ENCODE measurements at places on chromosomes 1 and 21.

GRCh38 chr1:111596499-111596898, 23.1 kb upstream of the RAP1A start:
- no peak for DNase-seq

GRCh38 chr1:194279975-194280374, 1093.6 kb upstream of the B3GALT2 start:
- DNase-seq, result no peak

GRCh38 chr1:225691861-225692516, 39.1 kb upstream of the ENAH start:
- no peak for DNase-seq

DNA sequence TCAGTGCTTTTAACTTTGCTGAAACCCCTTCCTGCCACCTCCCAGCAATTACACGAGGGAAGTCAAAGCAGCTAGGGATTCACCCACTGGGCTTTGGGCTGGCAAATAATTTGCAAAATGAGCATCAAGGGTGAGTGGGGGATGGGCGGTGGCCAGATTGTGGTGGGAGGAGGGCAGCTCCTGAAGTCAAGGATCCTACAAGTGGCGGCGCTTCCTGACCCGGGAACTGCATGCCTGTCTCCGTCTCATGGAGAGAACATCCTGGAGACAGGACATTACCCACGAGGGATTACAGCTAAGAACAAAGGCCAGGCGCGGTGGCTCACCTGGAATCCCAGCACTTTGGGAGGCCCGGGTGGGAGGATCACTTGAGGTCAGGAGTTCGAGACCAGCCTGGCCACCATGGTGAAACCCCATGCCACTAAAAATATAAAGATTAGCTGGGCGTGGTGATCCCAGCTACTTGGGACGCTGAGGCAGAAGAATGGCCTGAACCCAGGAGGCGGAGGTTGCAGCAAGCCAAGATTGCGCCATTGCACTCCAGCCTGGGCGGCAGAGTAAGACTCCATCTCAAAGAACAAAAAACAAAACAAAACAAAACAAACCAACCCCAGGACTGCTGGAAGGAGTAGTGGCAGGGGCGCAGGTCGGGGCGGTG, 12.9 kb downstream of the TTC34 start:
- DNase-seq, result no peak

GRCh38 chr1:67382292-67382691, 47.9 kb downstream of the SERBP1 start:
- no peak for DNase-seq

- no peak for DNase-seq
These were observed 39.3 kb downstream of the CRP start for GRCh38 chr1:159675046-159675445.

- no peak for DNase-seq
These were observed 309.7 kb upstream of the LYPLAL1 start for GRCh38 chr1:218863987-218864386.

DNA sequence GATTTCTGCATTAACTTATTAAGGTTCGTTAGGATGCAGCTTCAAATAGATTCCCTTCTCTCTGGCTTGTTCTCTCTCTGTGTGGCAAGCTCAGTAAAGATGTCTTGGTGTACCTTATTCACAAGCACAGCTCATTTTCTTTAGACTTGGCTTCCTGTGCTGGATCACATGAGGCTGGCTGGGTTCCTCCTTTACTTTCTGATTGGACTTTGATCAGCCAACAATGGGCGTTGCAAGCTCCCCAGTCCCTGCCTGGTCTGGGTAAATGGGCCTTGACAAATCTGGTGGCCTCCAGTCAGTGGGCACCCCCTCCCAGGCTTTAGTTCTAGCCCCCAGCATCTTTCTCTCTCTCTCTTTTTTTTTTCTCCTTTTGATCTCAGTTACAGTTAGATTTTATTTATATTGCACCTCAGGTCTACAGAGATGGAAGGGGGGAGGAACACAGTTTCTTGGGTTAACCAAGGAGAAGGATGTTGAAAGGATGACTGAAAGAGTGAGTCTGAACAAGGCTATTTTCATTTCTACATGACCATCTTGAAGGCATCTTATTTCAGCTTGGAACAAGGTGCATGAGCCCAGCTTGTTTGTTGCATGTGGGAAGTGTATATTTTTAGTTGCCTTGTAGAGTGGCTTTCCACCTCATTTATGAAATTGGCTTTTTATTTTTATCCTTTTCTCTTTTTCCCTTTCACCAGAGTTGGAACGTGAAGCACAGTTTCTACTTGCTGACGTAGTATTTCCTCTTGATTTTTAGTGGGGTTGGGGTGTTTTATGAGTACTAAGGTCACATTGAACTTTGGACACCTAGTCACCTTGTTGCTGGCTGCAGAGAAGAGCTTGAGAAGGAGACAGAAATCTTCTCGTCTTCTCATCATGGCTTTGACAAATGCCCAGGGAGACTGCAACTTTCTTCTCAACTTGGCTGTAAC, 77.1 kb downstream of the PBX1 start:
- DNase-seq, result no peak

DNA sequence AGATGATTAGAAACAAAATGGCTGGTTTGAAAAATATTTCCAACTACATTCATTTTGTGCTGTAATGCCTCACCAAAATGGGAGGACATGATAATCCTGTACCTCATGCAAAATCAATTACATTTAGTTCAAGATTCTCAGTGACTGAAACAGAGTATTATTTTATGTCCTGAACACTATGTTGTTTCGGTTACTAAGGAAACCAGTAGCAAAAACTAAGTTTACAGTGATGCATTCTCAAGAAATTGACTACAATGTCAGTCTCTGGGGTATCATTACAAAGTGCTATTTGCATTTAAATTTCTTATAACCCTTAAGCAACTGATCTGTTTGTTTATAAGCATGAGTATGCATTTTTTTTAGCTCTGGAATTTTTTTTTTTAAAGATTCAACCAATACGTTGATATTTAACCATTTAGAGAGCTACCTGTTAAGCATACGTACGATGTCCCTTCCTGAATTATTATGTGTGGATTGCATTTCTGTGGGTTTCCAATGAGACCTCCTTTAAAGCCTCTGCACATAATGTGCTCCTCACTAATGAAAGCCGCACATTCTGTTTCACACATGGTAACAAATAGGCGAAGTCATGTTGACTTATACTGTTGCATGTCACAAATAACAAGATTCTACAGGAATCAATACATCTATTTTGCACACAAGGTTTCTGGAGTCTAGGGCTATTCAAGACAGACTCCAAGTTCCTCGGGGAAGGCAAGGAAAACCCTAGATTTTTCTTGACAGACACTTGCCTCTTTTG, 1035.7 kb downstream of the ADGRL2 start:
- no peak for DNase-seq

DNA sequence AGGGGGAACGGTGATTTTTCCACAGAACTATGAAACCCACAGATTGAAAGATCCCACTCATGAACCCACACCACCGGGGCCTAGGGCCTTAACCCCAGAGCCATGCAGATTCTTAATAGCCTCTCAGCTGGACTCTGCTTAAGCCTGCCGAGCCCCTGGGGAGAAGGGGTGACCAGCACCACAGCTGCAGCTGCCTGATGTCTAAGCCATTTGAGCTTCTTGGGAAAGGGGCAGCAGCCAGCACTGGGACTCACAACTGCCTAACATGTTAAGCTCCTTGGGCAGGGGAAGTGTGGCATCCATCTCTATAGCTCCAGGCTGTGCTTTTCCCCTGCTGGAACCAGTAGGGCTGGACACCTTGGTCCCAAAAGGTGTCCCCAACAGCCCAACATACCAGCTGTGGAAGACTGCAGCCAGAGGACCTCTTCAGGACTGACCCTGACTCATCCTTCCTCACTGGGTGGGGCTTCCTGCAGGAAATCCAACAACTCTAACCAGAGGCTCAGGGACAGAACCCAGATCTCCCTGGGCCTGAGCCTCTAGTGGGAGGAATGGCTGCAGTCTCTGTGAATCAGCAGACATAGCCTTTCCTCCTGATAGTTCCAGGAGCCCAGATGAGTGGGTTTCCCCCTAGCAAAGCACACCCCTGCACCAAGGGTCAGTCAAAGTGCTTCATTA, 34.6 kb upstream of the FMO3 start:
- no peak for DNase-seq

DNA sequence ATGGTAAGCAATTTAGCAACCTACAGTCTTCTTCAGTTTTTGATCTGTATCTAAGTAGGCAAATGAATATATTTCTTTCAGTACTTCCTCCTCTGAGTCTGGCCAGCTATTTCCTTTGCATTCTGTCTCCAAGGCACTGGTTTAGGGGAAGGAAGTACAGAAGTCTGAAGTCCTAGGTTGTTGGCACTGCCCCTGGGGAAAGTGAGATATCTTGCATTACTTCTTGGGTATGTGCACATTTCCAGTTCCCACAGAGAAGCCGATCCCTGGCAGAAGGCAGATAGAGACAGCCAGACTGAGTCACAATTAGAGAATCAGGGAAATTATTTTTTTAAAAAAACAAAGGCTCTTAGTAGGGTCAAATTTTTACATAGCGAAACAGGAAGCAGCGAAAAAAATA, 98.8 kb downstream of the RASAL2 start:
- DNase-seq, result no peak

- DNase-seq, result no peak
These were observed 80.3 kb upstream of the EXO1 start for GRCh38 chr1:241767737-241768136.

GRCh38 chr1:211816586-211816985, 14.0 kb downstream of the LPGAT1 start:
- DNase-seq, result no peak

DNA sequence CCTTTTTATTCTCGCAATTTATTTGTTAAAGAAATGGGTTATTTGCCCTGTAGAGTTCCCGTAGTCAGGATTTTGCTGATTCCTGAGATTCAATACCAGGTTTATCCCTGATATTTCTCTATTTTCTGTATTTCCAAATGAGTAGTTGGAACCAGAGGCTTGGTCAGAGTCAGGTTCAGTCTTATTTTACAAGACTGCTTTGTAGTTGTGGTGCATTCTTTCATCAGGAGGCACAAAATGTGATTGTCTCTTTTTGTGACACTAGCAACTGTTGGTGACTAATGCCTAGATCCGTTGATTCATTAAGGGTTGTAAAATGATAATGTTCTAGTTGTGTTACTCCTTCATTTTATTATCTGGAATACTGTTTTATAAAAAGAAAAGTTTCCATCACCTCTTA, 95.5 kb upstream of the TPTE start:
- no peak for DNase-seq

DNA sequence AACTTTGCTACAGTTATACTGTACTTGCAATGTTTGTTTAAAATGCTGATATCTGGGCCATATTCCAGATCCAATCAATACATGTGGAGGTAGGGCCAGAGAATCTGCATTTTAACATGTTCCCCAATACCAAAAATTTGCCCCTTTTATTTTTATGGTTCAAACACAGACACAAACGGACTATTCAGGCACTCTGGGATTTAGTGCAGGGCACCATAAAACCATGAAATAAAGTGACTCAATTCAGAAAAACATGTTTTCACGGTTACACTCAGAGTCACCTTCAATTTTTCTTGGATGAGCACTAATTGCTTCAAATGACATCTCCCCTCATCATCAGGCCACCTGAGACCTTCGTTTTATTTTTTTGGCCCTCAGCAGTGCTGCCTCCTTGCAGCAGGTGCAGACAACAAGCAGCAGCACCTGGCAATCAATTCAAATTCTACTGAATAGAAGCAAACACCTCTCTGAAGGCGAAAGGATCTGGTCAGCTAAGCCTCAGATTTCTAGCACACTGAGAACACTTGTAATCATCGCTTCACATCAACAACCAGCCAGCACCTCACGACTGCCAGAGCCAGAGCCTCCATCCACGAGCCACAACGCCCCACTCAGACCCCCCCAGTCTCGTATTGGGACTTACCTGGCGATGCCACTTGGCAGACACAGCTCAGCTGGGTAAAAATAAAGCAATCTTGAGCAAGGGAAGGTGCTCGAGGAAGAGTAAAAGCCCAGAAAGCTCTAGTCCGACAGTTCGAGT, 1.1 kb downstream of the ERO1B start:
- no peak for DNase-seq
